ENCODE measurements at places on chromosomes 2 and 18. TPM values are rescaled to one million over a fixed set of nuclear protein-coding genes. Genes with fewer than 3 reads are reported as not detected.

Gene TDRD15
- not detected for total RNA-seq

GRCh38 chr2:121014876-121015275 lies 270.1 kb downstream of the TFCP2L1 start:
- DNase-seq: no peak

Gene FAM228A
- total RNA-seq: 0.50 TPM

- DNase-seq: no peak
Measured at GRCh38 chr2:26193578-26194231, 20.8 kb downstream of the GAREM2 start.

GRCh38 chr2:219447242-219448098 lies 12.8 kb downstream of the SPEG start:
- DNase-seq: peak; percentile 13

DNA sequence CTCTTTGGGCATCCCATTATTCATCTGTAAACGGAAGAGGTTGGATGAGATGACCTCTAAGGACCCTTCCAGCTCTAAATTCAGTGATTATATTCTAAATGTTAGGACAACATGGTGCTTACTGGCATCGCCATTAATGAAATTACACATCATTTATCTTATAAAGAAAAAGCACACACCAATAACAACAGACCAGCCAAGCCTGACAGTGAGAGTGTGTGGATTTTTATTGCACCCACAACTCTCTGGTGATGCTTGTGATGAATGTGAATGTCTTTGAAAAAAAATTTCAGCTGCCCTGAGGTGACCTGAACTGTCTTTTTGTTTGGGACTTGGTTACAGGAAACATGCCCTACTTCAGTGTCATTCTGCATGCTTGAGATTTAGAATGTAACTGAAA lies 513.3 kb upstream of the NRP2 start:
- DNase-seq: no peak

- DNase-seq: no peak
Measured at GRCh38 chr2:86476092-86476491, 34.9 kb downstream of the KDM3A start.

DNA sequence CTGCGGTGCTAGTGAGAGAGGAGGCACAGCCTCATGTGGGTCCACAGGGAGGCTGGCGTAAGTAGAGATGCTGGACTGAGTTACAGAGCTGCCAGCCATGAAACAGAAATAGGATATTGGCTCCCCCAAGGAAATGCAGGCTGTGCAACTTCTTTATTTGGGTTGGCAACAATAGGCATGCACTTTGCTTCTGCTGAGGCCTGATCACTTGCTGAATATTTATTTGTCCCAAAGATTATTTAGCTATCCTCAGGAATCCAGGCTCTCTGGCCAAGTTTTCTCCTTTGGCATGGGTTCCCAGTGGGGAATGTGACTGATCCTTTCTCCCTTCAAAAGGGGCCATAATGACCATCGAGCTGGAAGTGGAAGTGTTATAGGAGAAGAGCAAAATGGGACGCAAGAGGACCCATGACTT lies 60.0 kb downstream of the MAPK4 start:
- DNase-seq: no peak

Gene MAB21L4
- not detected for total RNA-seq

GRCh38 chr18:73696698-73697097 lies 450.9 kb downstream of the FBXO15 start:
- no peak for DNase-seq

DNA sequence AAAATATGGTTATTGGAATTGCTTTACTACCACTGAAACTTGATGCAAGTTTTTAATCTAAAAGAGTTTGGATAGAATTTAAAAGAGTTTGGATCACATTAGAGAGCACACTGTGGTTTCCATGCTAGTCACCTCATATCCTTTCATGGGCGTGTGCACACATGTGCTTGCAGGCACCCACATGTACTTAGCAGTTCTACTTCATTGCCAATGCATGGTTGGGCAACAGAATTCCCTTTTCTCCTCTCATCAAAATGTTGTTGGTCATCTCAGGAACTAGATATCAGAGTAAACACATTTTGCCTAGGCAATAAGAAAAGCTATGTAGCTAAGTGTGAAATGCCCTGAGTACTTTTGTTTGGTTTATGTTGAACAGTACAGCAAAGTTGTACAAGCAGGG lies 254.1 kb upstream of the RASGRP3 start:
- no peak for DNase-seq

DNA sequence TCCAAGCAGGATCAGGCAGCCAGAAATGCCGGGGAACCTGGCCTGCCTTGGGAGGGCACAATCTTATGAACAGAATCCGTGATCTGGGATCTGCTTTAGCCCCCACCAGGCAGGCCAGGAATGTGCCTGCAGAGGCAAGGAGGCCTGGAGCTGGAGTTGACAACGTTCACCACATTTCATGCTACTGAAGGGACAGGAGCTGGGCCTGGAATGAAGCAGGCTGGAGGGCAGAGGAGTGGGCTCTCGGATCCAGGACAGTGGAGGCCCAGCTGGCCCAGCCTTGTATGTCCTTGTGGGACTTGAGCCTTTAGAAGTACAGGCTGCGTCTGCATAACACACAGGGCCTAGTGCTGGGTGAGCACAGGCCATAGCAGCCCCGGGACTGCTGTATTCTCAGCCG lies 91.8 kb downstream of the KLHL29 start:
- DNase-seq: no peak

Gene POU3F3
- total RNA-seq: not detected

- no peak for DNase-seq
Measured at GRCh38 chr2:172484253-172484652, 56.9 kb downstream of the ITGA6 start.

DNA sequence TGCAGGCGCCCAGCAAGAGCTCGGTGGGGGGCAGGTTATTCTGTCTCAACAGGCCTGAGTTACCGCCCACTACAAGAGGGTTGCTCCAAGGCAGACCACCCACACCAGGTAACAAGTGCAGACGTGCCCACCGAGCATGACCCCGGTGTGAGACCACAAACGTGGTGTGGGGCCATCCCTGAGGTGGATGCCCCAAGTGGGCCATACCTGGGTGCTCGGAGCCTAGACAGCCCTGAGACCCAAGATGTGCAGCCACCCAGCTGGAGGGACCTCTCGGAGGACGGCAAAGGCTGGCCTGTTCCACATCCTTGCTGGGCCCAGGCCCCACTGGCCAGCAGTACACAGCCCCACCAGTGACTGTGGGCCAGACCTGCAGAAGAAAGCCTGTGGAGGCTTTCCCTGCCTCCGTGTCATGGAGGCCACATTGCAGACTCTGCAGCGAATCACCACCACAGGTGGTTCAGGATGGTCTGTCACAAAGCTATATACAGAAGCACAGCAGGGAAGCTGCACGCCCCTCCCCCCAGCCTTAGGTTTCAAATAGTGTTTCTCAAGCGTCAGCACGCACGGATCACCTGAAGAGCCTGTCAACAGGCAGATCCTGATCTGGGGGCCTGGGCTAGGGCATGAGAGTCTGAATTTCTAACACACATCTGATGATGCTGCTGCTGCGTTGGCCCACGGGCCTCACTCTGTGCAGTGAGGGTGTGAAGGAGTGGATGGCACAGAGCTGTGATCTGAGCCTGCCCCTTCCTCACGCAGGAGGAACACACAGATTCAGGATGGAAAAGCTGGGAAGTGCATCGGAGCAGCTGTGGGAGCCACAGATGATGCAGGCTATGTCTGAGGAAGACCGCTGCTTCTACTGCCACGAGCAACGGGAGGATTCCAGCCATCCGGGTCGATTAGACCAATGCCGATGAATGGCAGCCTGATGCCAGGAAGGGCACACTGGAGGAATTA lies 96.8 kb downstream of the UXS1 start:
- no peak for DNase-seq

DNA sequence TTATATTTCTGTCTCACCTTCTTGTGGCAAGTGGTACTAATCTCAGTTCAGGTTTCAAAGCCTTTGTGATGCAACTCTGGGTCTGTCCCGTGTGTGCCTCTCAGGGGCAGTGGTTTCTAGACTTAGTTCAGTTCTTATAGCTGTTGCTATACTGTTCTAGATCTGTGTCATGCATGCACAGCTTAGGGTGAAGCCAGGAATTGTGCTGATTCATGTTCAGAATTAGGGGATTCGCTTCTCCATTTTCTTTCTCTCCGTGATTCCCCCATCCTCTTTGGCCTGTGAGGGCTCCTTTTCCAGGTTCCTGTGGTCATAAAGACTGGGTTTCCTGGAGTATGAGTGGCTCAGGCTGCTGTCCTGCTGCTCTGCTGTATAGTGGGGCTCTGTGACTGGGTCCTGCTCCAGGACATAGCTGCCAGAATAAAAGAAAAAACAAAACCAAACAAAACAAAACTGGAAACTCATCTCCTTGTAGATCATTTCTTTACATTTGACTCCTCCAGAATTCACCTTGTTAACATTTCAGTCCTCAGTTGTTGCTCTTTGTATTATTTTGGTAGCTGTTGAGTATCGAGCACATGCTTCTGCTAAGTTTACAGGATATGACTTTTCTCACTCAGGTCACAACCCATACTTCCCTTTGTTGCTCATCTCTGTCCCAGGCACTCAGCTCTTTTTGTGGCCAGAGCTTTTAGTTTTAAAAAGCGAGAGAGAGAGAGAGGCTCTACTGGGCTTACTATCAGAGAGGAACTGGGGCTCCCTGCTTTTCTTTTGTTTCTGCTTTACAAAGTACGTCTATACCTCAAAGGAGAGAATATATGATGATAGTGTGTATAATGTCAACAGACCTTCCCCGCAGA lies 34.2 kb downstream of the CERS6 start:
- no peak for DNase-seq

DNA sequence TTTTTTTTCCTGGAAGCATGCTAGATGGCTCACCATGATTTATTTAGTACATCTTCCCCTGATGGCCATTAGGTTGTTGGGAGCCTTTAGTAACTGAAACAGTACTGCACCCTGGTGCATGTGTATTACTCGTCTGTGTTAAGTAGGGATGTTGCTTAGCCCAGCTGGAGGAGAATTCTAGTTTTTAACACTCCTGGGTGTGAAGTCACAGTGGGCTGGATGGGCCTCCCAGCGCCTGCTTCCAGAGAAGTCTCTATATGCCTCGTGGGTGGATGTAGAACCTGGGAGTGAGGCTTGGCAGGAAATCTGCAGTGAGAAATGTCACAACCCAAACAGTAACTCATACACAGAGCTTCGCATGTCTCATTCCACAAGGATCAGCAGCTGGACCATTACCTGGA lies 28.9 kb upstream of the NT5DC4 start:
- DNase-seq: no peak

Gene UGT1A6
- not detected for total RNA-seq

Gene COL3A1
- 19.8 TPM for total RNA-seq

DNA sequence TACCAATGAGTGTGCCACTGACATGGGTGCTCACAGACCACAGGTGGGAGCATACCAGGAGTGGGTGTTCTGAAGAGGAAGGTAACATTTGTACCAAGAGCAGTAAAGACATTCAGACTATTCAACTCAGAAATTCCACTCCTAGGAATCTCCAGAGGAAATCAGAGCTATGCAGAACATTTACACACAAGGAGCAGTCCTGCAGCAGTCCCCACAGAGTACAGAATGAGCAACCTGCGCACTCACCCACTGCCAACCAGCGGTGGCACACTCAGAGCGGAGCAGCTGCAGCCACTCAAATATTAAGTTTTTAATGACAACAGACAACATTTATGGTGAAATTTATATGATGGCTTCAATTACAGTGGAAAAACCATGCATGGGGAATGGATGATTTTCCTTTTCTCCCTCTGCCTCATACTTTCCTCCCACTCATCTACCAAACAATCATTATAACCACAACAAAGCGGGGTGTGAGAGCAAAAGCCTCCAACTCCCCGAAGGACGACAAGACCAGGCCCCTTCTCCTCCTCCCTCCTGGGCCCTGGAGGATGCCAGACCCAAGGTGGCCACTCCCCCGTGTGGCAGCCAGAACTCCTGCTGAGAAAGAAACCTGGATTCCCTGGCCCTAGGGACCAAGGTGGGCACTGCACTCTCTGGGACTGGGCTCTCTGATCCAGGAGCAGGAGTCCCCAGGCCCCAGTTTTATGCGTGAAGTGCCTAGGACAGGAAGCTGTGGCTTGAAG lies 5.4 kb downstream of the HS6ST1 start:
- peak; percentile 32 for DNase-seq

GRCh38 chr18:23627321-23627720 lies 35.4 kb downstream of the ANKRD29 start:
- no peak for DNase-seq

Gene RND3
- total RNA-seq: 25.7 TPM

Gene SLC8A1
- 2.3 TPM for total RNA-seq

Gene GPR148
- not detected for total RNA-seq

GRCh38 chr2:207332480-207333212 lies 166.9 kb upstream of the KLF7 start:
- no peak for DNase-seq

DNA sequence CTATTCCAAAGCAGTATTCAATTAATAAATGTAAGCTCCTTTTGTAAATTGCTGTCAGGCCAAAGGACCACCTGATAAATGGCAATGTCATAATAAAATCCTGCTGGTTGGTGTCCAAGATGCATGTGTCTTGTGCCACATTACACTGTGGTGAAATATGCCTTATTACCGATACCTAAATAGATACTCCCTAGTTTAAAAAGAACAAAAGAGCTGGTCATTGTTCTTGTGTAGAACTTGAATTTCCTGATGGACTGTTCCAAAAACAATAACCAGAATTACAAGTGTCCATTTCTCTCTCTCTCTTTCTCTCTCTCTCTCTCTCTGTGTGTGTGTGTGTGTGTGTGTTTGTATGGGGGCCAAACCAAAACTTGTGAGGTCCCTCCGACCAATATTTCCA lies 13.8 kb upstream of the LPIN1 start:
- no peak for DNase-seq

DNA sequence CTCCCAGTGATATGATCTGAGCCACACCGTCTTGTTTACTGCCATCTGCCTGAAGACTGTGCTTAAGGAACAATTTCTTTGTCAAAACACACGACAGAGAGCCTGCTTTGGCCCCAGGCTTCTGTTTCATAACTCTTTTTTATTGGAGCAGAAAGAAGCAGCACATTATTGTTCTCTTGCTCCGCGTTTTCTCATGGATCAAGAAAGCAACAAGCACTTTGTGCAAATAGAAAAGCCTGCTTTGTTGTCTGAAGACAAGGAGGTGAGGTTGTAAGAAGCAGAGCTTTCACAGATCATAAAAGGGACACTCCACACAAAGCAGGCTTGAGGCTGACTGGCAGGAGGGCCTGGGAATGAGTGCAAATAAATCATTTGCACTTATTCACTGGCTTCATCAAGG lies 118.3 kb upstream of the FAM136A start:
- no peak for DNase-seq

- no peak for DNase-seq
Measured at GRCh38 chr2:11720752-11721151, 25.7 kb upstream of the LPIN1 start.

Gene LDAH
- total RNA-seq: 1.9 TPM

All from psoas muscle (tissue), 8 donors.